ENCODE measurements at places on chromosomes 13 and 19.

DNA sequence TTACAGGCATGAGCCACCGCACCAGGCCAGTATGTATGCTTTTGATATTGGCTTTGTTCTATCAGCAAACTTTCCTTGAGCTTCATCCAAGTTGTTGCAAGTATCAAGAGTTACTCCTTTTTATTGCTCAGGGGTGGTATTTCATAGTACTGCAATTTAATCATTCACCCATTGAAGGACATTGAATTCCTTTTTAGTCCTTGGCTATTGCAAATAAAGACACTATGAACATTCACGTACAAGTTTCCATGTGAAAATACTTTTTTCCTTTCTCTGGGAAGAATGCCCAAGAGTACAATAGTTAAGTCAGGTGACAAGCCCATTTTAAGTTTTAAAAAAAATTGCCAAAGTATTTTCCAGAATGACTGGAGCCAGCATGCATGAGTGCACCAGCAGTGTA lies 20.4 kb downstream of the CEACAM3 start:
- DNase-seq, result no peak

- no peak for DNase-seq
Measured at GRCh38 chr13:101098873-101099272, 317.4 kb downstream of the NALCN start.

DNA sequence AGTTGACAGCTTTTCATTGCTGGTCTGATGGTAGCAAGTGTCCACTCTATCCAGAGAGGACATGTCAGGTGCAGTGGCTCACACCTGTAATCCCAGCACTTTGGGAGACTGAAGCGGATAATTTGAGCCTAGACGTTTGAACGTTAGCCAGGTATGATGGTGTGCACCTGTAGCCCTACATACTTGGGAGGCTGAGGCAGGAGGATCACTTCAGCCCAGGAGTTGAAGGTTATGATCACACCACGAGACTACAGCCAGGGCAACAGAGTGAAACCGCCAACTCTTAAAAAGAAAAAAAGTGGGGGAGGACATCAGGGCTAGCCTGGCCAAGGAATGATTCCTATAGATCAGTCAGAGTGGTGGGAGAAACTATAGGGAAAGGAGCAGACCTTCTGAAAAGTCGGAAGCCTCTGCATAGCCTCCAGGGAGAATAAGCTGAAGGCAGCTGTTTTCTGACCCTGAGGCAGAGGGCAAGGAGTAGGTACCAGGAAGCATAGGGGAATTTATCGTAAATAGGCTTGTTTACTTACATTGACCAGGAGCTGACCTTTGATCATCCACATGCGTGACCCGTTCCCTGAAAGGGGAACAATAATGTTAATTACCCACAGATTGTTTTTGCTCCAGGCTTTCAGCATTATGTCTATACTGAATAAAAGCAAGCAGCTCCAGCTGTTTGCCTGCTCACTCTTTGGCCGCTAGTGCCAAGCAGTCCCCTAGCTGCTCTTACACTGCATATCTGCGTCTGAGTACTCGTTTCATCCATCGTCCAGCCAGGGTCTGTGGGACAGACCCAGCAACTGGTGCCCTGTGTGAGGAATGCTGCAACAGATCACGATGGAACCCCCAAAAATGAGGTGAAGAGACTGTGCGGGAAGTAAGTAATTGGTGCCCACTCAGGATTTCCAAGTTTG lies 161.6 kb downstream of the RNF17 start:
- no peak for DNase-seq

DNA sequence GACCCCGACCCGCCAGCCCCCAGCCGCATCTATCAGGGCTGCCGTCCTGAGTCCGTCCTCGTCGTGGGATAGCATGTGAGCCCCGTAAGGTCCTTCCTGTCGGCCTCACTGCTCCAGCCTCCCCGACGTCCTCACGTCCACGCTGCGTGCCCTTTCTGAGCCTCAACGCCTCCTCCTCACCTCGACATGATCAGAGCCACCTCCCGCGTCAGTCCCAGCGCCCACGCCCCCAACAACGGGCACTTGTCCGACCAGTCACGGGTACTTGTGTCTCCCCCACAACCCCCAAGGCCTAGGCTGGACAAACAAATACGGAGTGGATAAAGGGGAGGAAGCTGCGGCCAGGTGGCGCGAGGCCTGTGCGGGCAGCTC lies 665 bp downstream of the ZNF497 start:
- peak; percentile 15 for DNase-seq

GRCh38 chr13:44323754-44324153 lies 49.9 kb upstream of the SERP2 start:
- DNase-seq, result no peak

- no peak for DNase-seq
Measured at GRCh38 chr19:33295621-33296487, 6.5 kb downstream of the CEBPA start.

DNA sequence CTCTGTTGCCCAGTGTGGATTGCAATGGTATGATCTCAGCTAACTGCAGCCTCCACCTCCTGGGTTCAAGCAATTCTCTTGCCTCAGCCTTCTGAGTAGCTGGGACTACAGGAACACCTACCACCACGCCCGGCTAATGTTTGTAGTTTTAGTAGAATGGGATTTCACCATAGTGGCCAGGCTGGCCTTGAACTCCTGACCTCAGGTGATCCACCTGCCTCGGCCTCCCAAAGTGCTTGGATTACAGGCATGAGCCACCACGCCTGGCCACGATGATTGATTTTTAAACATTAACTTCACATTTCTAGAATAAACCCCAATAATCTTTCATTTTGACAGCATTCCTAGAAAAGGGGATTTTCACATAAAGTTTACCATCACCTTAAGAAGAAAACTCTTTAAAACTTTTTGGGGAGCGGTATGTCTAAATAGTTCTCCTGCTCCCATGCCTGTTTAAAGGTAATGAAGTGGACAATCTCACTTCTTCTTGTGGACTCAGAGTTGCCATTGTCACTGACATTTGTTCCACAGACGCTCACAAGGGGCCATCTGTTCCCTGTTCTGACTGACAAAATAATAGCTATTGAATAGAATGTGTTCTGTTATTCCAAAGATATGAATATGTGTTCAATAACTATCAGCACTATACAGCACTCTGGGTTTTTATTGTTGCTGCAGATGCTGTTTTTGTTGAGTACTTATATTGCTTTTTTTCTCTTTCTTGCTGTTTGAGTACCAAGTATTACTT lies 66.1 kb upstream of the C1QTNF9B start:
- no peak for DNase-seq

GRCh38 chr13:24209138-24209537 lies 48.6 kb downstream of the SPATA13 start:
- DNase-seq, result no peak

- DNase-seq, result no peak
Measured at GRCh38 chr13:98476538-98476966, 100.4 kb downstream of the STK24 start.

DNA sequence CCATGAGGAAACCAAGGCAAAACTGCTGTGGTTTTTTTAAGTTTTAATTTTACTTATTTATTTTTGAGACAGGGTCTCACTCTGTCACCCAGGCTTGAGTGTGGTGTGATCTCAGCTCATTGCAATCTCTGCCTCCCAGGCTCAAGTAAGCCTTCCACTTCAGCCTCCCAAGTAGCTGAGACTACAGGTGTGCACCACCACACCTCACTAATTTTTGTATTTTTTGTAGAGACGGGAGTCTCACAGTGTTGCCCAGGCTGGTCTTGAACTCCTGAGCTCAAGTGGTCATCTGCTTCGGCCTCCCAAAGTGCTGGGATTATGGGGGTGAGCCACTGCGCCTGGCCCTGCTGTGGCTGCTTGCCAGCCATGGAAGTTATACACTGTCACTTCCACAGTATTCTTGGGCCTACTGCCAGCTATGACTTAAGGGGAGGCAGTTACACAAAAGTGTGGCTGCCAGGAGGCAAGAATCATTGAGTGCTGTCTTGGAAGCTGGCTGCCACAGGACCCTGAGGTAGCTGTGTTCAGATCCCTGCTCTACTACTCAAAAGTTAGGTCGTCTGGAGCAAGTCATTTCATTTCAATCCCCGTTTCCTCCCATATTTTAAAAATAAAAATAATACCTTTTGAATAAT lies 12.7 kb downstream of the FARP1 start:
- no peak for DNase-seq

- DNase-seq, result peak; percentile 80
Measured at GRCh38 chr19:14536926-14537692, 7.7 kb downstream of the TECR start.

- DNase-seq, result no peak
Measured at GRCh38 chr13:100600461-100600860, 11.9 kb upstream of the GGACT start.

DNA sequence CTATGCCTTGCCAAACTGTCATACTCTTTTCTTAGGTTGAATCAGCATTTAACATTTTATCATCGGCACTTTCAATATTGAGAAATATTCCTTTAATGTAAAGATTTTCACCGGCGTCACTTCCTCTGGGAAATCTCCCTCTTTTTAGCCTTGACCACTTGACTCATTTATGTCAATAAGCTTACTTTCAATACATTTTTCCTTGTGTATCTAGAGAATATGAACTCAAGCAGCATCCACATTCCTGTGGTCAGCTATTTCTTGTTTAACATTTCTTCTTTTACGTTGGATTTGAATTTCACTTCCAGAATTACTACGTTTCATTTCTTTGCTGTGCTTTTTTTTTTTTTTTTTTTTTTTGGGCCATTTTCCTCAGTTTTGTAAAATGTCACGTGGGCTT lies 271.2 kb upstream of the HTR2A start:
- DNase-seq, result no peak

DNA sequence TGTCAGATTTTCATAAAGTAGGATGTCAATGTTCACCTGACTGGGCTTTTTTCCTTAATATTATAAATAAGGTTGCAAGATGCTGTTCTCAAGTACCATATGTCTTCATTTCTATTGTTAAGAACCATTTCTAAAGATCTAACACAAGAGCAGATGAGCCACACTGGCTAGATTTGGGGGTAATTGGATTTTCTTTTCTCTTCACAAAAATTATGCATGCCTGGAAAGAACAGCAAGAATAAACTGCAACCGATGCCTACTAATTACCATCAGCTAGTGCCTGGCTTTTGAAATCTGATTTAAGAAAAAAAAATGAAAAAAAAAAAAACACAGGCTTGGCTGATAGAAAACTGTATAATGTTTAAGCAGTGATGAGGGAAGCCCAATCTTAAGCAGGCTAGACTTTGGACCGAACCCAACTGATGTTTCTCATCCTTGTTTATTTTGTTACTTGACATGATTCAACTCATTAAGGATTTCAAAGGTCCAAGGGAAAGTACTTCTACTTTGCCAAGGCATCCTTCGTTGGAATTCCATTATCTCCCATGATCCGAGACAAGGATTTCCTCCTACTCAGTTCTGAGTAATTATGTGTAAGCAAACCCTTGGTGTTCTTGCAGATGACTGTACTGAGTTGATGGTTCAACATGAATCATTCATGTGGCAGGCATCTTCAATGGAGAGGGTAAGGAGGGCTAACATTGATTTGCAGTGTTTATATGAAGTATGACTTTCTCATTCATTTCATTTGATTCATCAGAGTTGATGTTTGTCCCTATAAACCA lies 300.5 kb downstream of the SPRY2 start:
- no peak for DNase-seq

DNA sequence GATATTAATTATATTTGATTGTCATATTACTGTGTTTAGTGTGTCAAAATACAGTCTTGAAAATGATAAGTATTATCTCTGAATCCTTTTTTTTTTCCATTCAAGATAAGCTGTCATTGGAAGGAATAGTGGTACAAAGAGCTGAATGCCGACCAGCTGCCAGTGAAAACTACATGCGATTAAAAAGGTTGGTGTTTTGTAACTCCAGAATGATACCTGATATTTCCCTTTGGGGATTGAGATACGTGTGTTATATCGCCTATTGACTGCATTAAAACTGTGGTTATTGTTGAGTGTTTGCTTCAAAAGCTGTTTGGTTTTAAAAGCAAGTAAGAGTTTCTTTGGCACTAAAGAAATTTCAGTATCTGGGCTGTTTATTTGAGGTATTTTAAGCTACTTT lies 6.5 kb upstream of the KCTD4 start:
- DNase-seq, result no peak

- DNase-seq, result peak; percentile 51
Measured at GRCh38 chr19:46426506-46427162, 2.1 kb downstream of the PNMA8C start.

- no peak for DNase-seq
Measured at GRCh38 chr13:43347877-43348276, 324.5 kb downstream of the DNAJC15 start.

GRCh38 chr19:49712397-49712859 lies 21.5 kb downstream of the CPT1C start:
- DNase-seq, result no peak

DNA sequence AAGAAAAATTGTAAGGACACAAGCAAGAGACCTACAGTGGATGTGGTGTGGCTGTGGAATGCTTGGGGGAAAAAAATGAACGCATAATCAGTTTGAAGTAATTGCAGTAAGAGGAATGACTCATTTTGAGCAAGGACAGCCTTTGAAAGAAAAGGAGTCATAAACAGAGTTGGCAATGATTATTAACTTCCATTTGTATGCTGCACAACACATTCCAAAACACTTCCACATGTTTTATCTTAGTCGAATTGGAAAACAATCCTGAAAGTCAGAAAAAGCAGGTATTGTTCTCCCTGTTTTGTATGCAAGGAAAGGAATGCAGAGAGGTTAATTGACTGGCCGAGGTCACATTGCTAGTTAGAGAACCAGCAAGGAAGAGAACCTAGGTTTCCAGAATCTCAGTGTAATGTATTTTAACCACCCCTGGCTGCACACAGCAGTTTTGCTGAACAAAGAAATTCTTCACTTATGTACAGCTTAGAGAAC lies 630.0 kb upstream of the MIR17HG start:
- no peak for DNase-seq

- no peak for DNase-seq
Measured at GRCh38 chr19:42361545-42361910, 28.6 kb downstream of the CNFN start.

DNA sequence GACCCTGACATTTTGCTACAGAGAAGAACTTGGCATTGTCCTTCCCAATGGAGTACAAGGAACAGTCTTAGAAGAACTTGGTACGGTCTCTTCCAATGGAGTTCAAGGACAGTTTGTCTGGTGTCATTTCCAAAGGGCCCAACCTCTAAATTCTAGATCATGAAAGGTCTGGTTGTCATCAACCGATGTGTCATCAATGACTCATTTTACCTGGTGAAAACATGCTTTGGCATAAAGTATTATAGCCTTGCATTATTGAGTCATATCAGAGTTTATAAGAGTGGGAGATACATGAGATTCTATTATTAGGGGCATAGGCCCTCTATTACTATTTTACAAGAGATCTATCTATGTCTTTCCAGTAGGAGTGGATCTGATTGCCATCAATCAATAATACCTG lies 4.3 kb downstream of the CYP2B6 start:
- DNase-seq, result no peak

DNA sequence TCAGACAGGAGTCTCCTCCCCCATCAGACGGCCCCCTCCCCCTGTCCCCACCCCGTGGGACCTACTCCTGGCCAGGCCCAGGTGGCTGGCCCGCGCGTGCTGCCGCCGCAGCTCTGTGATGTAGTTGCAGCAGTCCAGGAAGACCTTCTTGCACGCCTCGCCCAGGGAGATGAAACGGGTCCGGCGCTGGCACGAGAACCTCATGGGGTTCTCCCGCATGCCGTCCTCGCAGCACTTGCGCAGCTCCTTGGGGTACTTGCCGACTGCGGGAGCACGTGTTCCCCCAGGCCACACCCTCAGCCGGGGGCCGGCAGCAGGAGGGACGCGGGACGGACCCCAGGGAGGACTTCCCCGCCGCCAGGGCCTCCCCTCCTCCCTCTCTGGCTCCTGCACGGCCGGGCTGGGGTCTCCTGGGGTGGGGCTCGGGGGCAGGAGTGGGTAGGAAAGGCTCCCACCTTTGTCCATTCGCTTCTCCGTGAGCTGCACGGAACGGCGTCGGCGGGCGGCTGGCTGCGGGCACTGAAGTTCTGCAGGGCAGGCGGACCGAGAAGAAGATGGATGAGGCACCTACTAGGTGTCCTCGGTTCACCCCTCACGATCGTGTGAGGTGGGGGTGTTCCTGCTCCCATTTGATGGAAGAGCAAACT lies 13.3 kb downstream of the C3 start:
- no peak for DNase-seq
